Endodermal cell (in vitro differentiated cells): ENCODE measurements at places on chromosomes 4 and X. TPM values are rescaled to one million over a fixed set of nuclear protein-coding genes. Genes with fewer than 3 reads are reported as not detected.

Gene SRPX
- total RNA-seq: 2.8 to 3.9 TPM (median 3.4 TPM) in 3 replicates

Gene RUFY3
- 61.7 to 92.7 TPM (median 91.2 TPM) in 3 replicates for total RNA-seq

Gene PABPC4L
- 6.4 and 6.5 TPM in 2 replicates for total RNA-seq

Gene SPCS3
- 164 to 173 TPM (median 168 TPM) in 3 replicates for total RNA-seq

Gene NKX6-1
- total RNA-seq: not detected in 2 replicates

DNA sequence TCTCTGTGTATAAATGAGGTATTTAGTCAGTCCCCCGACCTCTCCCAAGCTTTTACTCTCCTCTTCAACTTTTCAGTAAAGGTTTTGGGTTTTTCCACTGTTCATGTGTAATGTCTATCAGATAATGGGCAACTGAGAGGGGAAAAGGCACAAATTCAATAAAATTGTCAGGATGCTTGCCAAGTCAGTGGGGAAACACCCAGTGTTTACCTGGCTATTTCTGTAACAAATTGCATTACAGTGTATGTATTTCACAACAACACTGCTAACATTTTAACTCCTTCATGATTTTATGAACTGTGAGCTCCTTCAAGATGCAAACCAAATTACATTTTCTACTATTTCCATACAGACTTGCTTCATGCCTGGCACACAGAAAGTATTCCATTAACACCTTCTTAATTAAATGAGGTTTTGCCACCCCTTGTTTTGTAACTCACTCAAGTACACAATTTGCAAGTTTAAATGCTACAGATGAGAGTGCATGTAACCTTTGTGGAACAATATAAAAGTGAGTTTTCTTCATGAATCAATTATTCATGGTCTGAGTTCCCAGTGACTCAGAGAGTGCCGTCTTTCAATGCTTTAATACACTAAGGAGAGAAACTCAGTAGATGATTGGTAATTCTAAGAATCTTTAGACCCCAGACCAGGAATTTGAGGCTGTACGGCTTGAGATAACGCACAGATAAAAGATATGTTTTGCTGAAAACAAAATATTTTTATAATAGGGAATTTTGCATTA lies 149.8 kb upstream of the TLL1 start:
- DNase-seq: no peak

GRCh38 chr4:184825141-184825895 lies 450 bp downstream of the ACSL1 start:
- DNase-seq: peak; percentile 55

- DNase-seq: no peak
Measured at GRCh38 chrX:43238461-43238945, 417.6 kb upstream of the MAOA start.

DNA sequence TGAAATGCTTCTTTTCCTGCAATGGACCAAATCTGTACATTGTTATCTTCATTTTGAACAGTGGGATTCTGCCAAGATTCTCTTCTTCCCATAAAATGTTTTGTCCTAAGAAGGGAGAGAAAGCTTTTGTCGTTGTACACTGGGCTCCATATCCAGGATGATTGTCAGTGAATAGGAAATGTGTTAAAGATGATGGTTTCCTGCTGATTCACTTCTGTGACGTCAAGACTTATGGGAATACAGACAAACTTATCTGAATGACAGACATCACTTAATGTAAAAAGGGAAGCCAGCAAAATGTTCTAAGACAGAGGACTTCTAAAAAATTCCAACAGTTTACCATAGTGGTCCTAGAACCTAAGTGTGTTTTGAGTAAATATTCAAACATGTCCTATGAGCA lies 53.7 kb upstream of the HPF1 start:
- no peak for DNase-seq

- DNase-seq: peak; percentile 50
Measured at GRCh38 chr4:99645036-99645435, 12.6 kb downstream of the C4orf54 start.

DNA sequence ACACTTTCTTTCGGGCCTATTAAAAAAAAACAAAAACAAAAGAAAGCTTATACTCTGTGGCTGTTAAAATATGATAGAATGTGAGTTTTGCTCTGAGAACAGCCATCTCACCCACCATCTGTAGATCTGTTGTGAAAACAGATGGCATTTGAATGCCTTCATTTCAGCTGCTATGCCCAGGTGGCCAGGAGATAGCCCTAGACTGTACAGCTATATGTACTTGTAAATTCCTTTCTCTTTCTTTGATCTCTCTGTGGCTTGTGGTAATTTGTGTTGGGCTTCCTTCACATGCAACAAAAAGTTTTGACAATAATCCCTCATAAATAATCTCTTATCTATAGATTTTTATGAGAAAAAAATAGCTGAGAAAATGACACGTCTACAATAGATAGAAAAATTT lies 38.1 kb downstream of the PNPLA4 start:
- no peak for DNase-seq
